NCI-H187 (cell line): ENCODE measurements at places on chromosomes 7 and 10.

GRCh38 chr10:86652361-86653202 lies 1.8 kb upstream of the OPN4 start:
- DNase-seq: no peak

GRCh38 chr7:2996141-2996540 lies 47.5 kb downstream of the CARD11 start:
- DNase-seq: no peak

- DNase-seq: no peak
Observed at GRCh38 chr10:71805776-71806703, 32.7 kb upstream of the VSIR start.

- no peak for DNase-seq
Observed at GRCh38 chr10:78262860-78263259, 229.2 kb downstream of the RPS24 start.

DNA sequence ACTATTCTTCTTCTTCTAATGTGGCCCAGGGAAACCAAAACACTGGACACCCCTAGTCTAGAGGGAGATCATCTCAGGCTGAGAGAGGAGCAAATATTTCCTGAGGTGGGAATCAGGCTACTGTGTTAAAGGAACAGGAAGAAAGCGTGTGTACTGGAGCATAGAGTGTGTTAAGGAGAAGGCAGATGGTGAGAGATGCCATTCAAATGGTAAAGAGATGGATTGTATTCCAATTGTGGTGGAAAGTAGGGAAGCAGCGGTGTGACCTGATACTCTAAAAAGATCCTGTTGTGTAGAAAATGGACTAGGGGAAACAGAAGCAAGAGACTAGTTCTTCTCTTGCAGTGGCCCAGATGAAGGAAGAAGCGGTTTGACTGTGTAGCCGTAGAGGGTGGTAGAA lies 31.2 kb downstream of the RAB18 start:
- no peak for DNase-seq

- no peak for DNase-seq
Observed at GRCh38 chr10:119778776-119779445, 53.1 kb downstream of the INPP5F start.

GRCh38 chr7:135074096-135074495 lies 73.8 kb upstream of the TMEM140 start:
- no peak for DNase-seq

DNA sequence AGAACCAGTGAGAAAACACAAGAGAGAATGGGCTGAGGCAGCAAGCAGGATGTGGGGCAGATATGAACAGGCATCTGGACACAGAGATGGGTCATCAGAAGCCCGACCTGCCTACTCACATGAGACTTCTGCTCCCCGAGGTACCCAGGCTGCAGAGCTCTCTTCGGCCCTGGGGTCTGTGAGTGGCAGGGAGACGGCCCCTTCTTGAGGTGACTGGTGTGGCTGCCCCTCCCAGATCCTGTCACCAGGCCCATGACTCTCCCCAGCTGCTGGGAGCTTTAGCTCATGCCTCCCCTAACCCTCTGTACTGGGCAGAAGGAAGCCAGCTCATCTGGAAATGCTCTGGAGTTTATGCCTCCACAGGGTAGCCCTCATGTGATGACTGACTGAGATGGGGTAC lies 157.6 kb upstream of the PCBD1 start:
- no peak for DNase-seq

DNA sequence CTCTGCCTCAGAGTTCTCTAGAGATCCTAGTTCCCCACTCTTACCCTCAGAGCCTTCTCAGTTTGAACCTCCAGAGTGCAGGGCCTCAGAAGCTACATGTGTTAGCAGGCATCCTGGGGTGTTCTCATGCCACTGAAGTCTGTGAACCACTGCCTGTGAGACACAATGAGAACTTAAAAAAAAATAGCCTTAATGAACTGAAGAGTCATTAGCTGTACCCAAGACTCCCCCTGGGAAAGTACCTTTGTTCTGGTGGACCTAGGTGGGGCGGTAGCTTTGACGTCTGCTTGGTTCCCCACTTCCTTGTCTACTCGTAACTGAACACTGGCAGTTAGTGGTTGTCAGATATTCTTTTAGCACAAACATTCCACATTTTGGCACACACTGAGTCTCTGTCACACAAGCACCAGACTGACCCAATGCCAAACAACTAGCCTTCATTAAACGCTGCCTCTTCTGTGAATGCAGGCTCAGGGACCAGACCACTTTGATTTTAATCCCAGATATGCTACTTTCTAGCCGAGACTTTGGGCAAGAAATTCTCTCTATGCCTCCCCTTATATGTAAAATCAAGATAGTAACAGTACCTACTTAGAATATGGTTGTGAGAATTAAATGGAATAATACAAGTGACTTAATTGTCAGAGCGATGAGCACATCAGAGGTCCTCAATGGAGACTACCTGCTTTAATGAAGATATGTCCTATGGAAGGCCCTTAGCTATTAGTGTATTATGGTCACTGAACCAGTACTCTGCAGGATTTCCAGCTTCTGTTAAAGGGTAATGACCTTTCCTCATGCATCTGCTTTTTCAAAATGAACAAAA lies 75.3 kb upstream of the CC2D2B start:
- DNase-seq: no peak

GRCh38 chr10:60041489-60042133 lies 135.3 kb upstream of the CCDC6 start:
- DNase-seq: no peak

DNA sequence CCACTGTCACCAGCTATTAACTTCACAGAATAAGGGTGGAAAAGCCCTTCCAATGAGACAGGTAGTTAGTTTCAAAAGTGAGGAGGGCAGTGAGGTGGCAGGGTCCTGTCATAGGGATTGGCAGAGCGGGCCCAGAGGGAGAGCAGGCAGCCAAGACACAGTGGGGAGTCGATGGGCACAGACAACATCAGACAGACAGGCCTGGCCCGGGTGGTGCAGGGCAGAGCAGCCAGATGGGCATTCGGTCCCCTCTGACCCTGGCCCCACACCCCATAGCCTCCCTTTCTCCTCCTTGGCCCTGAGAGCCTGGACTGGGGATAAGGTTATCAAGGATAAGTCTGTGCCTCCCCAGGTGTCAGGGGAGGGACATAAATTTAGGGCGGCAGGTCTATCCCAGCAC lies 31.4 kb upstream of the SMARCD3 start:
- no peak for DNase-seq
